ENCODE measurements at places on chromosomes 12 and 14. TPM values are rescaled to one million over a fixed set of nuclear protein-coding genes. Genes with fewer than 3 reads are reported as not detected.
A peak's percentile ranks its signal among the peaks of the same experiment; 100 is the strongest.

The DENR gene
- total RNA-seq, result 44.5 TPM

The TIMM9 gene
- 24.2 TPM for total RNA-seq

The CDCA3 gene
- total RNA-seq, result 5.0 TPM

The OLR1 gene
- under 0.01 TPM for total RNA-seq

The C12orf54 gene
- not detected for total RNA-seq

The SERPINA12 gene
- not detected for total RNA-seq

The C3AR1 gene
- 0.72 TPM for total RNA-seq

The CMA1 gene
- total RNA-seq, result not detected

DNA sequence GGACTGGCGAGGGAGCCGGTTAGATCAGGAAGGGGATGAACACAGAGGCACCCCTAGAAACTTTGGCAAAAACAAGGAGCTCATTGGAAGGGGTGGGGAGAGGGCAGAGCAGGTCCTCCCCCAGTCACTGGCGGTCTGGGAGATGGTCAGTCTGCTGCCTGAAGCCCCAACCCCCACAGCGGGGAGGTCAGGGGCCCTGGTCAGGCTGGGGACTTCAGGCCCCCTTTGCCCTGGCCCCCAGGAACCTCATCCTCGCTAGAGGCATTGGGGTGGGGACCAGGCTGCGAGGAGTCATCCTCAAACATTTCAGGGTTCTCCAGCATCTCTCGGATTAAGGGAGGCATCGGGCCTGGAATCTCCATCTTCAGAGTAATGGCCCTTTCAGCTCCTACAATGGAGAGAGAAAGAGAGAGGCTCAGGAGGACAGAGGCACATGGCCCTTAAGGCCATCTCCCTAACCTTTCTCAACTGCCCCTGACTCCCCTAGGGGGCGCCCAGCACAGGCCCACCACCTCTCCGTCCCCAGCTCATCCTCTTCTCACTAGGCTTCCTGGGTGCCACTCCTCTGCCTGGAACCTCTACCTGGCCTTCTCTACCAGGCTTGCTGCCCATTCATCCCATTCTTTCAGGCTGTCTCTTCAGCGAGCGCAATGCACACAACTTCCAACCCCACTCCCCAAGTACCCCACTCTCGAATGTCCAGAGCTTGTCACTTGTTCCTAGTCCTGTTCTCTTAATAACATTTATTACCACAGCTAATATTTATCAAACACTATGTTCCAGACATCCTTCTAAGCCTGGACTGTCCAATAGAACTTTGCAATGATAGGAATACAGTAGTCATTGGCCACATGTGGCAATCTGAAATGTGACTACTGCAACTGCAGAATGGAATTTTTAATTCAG, 4.7 kb upstream of the ITGB7 start:
- no peaks in the 10 kb centered on the region for H3K27me3 ChIP-seq
- no peak overlapping the region for H3K4me3 ChIP-seq
- no peak overlapping the region for H3K27ac ChIP-seq

GRCh38 chr12:3201339-3202051, 124.3 kb downstream of the TSPAN9 start:
- H3K4me1 ChIP-seq, result no peaks in the 10 kb centered on the region
- H3K27me3 ChIP-seq, result peaks cover 47% of the 10 kb centered on the region
- no peaks in the 10 kb centered on the region for H3K36me3 ChIP-seq
- H3K4me3 ChIP-seq, result no peak overlapping the region
- H3K27ac ChIP-seq, result no peak overlapping the region

DNA sequence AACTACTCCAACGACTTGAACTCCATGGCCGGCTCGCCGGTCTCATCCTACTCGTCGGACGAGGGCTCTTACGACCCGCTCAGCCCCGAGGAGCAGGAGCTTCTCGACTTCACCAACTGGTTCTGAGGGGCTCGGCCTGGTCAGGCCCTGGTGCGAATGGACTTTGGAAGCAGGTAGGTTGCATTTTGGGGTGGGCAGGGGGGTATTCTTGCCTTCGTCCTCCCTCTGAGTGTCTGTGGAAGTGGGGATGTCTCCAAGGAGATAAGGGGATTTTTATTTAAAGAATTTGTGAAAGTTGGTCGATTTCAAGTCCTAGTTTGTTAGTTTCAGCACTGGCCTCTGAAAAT, 1.3 kb downstream of the ASCL1 start:
- H3K4me3 ChIP-seq, result no peak overlapping the region
- H3K36me3 ChIP-seq, result no peaks in the 10 kb centered on the region
- peaks cover 66% of the 10 kb centered on the region for H3K27me3 ChIP-seq
- H3K4me1 ChIP-seq, result no peaks in the 10 kb centered on the region
- no peak for DNase-seq

DNA sequence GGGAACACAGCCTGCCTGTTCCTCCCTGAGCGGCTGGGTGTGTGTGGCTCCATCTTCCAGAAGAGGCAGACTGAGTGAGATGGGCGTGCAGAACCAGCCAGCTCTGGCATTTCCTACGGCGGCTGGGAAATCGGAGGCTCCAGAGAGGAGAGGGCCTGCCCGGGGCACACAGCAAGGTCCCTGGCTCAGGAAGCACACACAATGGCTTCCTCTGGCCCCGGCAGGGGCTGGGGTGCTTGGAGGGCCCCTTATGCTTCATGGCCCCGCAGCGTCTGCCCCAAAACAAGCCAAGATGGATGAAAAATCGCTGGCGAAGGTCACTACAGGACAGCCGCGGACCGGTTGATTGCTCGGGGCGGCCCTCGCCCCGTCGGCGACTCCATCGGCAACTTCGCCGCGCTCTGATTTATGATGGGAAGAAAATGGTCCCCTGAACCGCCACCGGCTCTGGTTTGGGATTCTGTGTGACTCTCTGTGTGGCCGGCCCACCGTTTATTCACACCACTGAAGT, 191.5 kb upstream of the C14orf180 start:
- DNase-seq, result peak; percentile 38
- no peaks in the 10 kb centered on the region for H3K27me3 ChIP-seq
- H3K36me3 ChIP-seq, result no peaks in the 10 kb centered on the region
- H3K27ac ChIP-seq, result no peak overlapping the region

DNA sequence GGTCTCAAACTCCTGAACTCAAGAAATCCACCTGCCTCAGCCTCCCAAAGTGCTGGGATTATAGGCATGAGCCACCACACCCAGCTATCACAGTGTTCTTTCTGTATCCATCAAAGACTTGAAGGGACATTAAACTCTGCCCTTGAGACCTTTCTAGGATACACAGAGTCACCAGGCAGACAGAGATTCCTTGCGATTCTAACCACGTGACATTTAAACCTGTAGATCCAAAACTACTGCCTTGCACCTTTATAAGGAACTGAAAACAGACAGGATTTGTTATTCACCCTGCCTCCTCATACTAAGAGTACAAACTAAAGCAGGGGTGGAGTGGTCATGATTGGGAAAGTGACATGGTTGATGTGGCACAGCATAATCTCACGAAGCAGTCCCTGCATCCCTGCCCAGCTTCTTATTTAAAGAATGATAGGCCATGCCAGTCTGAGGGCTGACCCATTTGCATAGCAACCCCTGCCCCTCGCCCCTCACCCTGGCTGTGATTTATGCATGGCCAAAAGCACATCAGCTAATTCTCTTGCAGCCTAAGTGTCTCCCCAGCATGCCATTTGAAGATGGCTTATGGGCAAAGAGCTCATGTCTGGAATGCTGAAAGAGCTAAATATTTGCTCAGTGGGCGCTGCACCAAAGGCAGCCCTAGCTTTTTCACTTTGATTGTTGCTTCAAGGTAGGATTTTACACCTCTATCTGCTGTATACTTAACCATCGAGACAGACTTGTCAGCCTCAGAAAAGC, 43.2 kb upstream of the MYBPC1 start:
- DNase-seq, result peak; percentile 19
- no peaks in the 10 kb centered on the region for H3K36me3 ChIP-seq
- H3K27me3 ChIP-seq, result no peaks in the 10 kb centered on the region
- no peaks in the 10 kb centered on the region for H3K4me1 ChIP-seq
- no peak overlapping the region for H3K27ac ChIP-seq

- peaks cover 19% of the 10 kb centered on the region for H3K27me3 ChIP-seq
- H3K36me3 ChIP-seq, result no peaks in the 10 kb centered on the region
- DNase-seq, result no peak
- H3K27ac ChIP-seq, result no peak overlapping the region
Measured at GRCh38 chr14:21299562-21300130, 19.8 kb downstream of the RPGRIP1 start.

DNA sequence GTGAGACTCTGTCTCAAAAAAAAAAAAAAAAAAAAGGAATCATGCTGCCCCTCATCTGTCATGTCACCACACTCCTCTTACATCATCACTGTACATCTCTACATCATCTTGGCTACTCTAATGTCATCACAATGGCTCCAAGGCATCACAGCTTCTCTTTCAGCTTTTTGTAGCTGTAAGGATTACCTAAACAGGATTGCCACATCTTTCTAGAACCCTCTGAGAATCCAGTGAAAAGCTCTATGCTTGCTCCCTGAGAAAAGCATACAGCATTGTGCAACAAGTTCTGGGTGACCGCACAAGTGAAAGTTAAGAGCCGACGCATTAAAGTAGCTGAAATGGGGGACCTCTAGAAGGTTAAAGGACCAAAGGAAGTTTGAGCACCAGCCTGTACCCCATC, 272.5 kb downstream of the C12orf50 start:
- H3K4me3 ChIP-seq, result no peak overlapping the region
- DNase-seq, result no peak
- peaks cover 6% of the 10 kb centered on the region for H3K4me1 ChIP-seq

- H3K4me3 ChIP-seq, result no peak overlapping the region
- H3K27me3 ChIP-seq, result peaks cover 5% of the 10 kb centered on the region
- H3K27ac ChIP-seq, result no peak overlapping the region
- H3K36me3 ChIP-seq, result no peaks in the 10 kb centered on the region
Measured at GRCh38 chr14:53622447-53622846, 334.2 kb downstream of the BMP4 start.

DNA sequence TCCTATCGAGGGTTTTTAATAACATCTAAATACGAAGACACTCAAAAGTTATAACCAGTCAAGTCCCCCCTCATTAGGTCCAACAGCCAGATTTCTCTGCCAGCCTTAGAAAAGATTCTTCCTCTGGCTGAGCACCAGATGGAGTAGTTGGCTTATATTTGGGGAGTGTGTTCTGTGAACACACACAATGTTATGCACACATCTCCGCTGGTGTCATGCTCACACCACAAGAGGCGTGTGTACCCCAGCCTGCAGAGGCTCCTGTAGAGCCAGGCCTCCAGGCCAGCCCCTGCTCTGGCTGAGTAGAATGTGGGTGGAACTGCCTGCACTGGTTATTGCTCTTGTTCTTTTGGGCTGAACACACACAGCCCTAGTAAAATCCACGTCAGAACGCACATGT, 64.0 kb downstream of the PIWIL1 start:
- no peak for DNase-seq
- H3K27ac ChIP-seq, result no peak overlapping the region
- H3K36me3 ChIP-seq, result no peaks in the 10 kb centered on the region
- H3K4me1 ChIP-seq, result no peaks in the 10 kb centered on the region
- no peak overlapping the region for H3K4me3 ChIP-seq

DNA sequence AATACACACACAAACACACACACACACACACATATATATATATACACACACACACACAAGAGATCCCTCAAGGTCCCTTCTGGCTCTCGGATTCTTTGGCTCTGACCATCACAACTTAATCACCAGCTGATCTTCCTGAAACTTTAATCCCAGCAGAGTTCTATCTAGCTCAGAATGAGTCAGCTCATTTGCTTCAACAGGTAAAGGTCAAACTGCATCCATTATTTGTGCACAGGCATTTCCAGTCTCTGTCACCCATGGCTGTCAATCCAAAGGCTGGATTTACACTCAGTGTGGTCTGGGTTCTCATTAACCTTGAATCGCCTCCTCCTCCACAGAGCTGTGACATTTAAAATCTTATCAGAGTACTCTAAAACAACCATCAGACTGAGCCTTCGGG, 113.3 kb upstream of the TMPO start:
- no peaks in the 10 kb centered on the region for H3K36me3 ChIP-seq
- no peak overlapping the region for H3K27ac ChIP-seq
- H3K4me1 ChIP-seq, result peaks cover 8% of the 10 kb centered on the region
- DNase-seq, result no peak
- H3K27me3 ChIP-seq, result no peaks in the 10 kb centered on the region

GRCh38 chr12:74415633-74416032, 122.0 kb upstream of the ATXN7L3B start:
- H3K27ac ChIP-seq, result no peak overlapping the region
- H3K27me3 ChIP-seq, result no peaks in the 10 kb centered on the region
- H3K4me3 ChIP-seq, result no peak overlapping the region
- H3K36me3 ChIP-seq, result no peaks in the 10 kb centered on the region

Data from osteoblast (primary cell).